NCI-H2081 (cell line): ENCODE measurements at places on chromosomes 5 and 9.

DNA sequence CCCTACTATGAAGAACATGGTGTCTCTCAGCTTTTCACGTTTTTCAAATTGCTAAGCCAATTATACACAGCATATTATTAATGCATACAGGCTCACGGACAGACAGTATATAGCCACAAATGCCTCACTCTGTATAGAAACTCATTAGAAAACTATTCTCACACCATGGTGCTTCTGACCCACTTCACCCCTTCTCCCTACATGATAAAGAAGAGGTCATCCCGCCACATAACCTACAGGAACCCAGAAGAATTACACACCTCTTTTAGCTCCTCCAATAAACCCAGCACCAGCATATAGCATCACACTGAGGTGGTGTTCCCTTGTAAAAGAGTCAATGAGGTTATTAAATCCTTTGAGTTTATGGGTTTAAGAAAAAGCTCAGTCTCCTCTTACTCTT, 5.6 kb downstream of the TLE1 start:
- no peak for DNase-seq

DNA sequence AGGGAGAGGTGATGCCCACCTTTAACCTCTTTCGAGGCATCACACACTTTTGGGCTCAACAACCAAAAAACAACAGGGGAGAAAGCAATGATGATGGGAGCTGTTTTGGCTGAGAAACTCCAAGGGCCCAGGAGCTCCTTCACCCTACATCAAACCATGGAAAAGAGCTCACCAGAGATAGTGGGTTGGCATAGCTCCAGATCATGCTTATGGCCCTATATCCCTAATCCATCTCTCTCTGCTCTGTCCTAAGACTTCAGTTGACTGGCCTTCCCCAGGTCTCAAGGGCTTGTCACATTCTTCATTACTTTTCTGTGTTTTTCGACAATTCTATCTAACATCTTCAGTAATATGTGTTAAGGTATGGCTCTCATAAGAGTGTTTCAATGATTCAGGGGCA, 5.7 kb upstream of the CTSL start:
- no peak for DNase-seq

DNA sequence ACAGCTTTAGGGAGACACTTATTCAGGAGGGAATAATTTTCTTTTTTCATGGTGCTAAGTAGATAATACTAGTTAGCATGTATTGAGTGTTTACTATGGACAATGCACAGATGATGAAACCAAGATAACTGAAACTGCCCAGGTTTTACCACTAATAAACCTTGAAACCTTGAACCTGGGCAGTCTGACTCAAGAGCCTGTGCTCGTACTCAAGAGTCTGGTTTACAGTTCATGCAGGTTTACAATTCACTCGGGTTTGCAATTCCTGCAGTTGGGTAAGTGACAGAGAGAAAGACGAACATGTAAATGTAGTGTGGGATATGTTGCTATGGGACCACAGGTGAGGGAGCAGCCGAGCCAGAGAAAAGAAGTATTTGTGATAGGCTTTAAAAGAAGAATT, 28.2 kb downstream of the NUP214 start:
- DNase-seq: no peak

DNA sequence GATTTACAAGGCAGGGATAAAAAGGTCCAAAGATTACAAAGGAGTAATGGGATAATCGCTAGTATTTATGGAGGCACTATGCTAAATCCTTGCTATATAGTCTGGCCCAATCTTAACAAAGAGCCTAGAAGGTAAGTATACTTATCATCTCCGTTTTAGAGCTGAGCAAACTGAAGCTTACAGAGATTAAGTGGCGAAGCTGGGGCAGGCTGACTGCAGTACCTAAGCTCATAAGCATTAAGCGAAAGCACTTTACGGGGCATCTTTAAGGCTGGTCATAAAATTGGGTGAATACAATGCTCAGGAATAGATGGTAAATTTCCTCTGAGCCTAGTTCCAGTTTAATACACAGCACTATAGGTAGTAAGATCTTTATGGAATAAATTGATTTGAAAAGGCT, 30.0 kb upstream of the ZNF366 start:
- DNase-seq: no peak

- DNase-seq: no peak
Measured at GRCh38 chr5:74109344-74109743, 483.3 kb downstream of the ARHGEF28 start.

GRCh38 chr5:43553381-43553780, 3.5 kb downstream of the PAIP1 start:
- no peak for DNase-seq

- no peak for DNase-seq
Measured at GRCh38 chr9:28209130-28209529, 635.8 kb upstream of the C9orf72 start.

GRCh38 chr5:138160706-138161105, 17.7 kb downstream of the BRD8 start:
- DNase-seq: no peak

DNA sequence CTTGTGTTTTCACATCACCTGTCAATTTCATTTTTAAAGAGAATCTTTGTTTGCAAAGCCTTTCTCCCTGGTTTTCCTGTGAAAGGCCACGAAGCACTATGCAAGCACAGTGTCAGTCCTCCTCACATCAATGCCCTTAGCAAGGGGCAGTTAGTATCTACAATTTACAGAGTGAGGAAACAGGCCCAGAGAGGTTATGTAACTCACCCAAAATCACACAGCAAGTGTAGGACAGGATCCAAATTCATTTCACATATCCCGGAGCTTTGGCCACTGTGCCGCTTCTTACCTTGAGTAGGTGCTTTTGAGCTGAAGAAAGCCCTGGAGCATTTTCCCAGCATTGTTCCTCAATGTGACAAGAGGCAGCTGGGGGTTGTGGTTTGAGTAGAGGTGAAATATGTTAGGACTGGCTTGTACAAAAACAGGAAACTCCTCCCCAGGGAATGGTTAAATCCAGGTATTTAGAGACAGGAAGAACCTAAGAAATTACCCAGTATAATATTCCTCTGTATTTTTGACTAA, 283.8 kb downstream of the NTRK2 start:
- no peak for DNase-seq

- no peak for DNase-seq
Measured at GRCh38 chr5:140329739-140330481, 16.5 kb downstream of the HBEGF start.

DNA sequence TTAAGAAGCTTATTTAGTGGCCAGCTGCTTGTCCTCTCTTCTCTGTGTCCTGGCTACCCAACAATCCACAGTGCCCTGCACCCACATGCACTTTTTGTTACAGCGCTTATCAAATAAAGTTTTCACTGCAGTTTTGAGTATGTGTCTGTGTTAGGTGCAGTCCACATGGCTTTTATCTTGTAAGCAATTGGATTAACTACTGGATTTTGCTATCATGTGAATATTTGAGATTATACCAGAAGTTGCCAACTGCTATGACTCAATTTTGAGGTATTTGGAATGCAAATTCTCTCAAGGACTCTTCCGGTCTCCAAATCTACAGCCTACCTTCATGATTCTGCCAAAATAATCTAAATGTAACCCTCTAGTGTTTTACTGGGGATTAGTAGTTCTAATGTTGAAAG, 690.2 kb downstream of the NR2F1-AS1 start:
- no peak for DNase-seq

- no peak for DNase-seq
Measured at GRCh38 chr9:107260437-107261081, 22.5 kb upstream of the RAD23B start.

DNA sequence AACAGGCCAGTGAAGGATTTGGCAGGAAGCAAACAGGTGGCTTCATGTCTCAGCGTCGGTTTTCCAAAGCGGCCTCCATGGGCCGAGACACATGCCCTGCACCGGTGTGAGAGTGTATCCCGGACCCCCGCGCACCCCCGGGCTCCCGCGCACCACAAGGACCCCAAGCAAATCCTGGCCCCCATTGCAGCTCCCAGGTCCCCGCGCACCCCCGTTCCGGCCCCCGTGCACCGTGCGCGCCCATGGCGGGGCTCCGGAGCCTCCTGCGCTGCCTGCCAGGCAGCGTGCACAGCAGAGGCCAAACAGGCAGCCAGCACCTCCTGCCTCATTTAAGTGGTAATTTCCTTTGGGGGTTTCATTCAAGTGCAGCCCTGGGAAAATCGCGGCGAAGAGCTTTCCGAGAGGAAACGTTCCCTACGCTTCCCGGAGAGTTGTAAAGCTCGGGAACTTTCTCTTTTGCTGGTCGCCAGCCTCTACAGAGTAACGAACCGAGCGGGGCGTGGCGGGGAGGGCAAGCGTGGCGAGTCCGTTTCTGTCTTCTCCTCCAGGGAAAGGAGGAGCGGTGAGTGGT, 145.5 kb upstream of the SLC24A2 start:
- no peak for DNase-seq

DNA sequence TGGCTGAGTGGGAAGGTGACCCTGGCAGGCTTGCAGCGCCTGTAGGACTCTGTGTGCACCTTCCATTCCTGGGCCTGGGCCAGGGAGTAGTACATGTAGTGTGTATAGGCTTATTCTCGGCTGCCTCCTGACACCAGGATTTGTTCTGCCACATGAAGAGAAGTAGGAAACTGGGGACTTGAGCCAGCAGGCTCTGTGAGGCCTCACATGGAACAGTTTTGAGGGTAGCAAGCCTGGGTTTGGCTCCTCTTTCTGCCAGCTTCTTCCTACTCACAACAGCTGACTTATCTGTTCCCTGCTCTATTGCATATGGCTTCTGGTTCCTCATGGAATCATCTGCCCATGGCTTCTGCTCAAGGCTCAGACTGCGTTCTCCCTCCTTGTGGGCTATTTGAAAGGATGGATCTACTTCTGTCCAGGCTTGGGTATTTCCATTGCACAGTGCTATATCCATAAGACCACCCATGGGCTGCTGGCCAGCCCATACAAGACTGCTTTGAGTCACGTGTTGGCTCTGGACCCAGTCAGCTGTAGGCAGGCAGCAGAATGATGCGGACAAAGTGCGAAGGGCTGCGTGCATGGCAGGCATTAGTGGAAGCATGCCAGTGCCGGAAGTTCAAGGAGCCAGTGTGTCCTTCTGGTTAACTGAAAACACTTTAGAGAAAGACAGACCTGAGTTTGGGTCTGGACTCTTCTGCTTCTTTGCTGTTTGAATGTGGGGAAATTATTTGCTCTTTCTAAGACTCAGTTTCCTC, 11.0 kb upstream of the INSYN2B start:
- no peak for DNase-seq

DNA sequence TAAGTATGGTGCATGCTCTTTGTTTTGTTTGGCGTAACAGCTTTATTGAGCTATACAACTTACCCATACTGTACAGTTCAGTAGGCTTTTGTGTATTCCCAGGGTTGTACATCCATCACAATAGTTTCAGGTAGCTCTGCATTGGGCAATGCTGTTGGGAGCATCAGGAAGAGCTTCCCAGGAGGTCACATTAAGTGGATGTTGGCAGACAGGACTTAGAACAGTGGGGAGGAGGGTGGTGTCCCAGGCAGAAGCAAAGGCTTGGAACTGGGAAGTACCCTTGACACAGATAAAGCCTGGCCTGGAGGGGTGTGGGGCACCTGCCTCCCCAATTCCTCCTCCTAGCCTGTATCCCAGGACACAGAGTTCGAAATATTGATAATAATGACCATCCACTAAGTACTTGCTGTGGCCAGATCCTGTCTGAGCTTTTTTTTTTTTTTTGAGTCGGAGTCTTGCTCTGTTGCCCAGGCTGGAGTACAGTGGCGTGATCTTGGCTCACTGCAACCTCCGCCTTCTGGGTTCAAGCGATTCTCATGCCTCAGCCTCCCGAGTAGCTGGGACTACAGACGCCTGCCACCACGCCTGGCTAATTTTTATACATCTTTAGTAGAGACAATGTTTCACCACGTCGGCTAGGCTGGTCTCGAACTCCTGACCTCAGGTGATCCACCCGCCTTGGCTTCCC, 1.3 kb downstream of the BBLN start:
- DNase-seq: peak; percentile 29

GRCh38 chr5:114223866-114224265, 138.0 kb upstream of the KCNN2 start:
- peak; percentile 0 for DNase-seq

- DNase-seq: no peak
Measured at GRCh38 chr9:1098551-1098950, 48.4 kb downstream of the DMRT2 start.

- peak; percentile 4 for DNase-seq
Measured at GRCh38 chr5:146753641-146754040, 124.9 kb downstream of the PPP2R2B start.

DNA sequence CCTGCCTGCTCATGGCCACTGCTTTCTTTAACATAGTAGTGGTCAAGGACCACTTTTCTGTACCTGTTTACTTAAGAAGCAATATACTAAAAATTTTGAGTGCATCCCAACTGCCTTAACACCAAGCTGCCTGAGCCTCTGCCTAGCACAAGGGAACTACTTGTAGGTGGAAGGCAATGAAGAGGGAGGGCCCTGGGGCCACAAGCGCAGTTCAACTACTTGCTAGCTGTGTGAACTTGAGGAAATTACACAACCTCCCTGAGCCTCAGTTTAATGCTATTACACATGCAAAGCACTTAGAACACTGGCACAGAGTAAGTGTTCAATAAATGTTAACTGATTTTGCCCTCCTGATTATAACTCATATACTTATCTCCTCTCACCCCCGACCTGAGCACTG, 6.3 kb downstream of the ARL15 start:
- no peak for DNase-seq

- DNase-seq: peak; percentile 45
Measured at GRCh38 chr5:32942225-32942989, 231.3 kb downstream of the NPR3 start.

- DNase-seq: no peak
Measured at GRCh38 chr9:69834056-69834455, 13.4 kb downstream of the CFAP95 start.

- DNase-seq: no peak
Measured at GRCh38 chr9:91546574-91546973, 122.9 kb upstream of the NFIL3 start.

- DNase-seq: no peak
Measured at GRCh38 chr5:179475208-179475751, 75.1 kb upstream of the RUFY1 start.

DNA sequence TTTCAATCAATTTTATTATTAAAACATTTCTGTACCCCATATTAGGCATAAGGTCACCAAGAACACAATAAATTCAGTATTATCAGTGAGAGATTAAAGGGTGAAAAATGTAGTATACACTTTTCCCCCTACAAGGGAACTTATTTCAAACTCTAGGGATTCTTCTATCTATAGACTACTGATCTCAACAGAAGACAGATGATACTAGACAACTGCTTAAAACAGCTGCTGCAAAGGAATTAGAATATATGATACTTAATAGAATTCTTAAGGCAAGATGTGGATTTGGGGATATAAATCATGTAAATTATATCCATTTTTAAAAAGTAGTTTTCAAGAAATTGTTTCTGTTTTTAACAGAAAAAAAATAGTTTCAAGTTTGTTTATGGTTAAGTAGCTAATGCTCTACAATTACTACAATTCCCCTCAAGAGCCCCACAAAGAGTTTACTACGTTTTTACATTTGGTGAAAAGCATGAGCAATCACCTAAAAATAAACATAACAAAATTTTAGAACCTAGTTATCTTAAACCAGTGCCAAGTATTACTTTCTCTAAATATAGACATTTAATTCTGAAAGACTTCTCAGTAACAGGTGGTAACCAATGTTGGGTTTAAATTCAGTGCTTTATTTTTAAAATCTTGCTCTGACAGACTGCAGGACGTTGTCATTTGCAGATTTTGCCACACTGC, 6.0 kb downstream of the KIF24 start:
- no peak for DNase-seq
